ENCODE measurements at places on chromosomes 7 and 10. TPM values are rescaled to one million over a fixed set of nuclear protein-coding genes. Genes with fewer than 3 reads are reported as not detected.
A peak's percentile ranks its signal among the peaks of the same experiment; 100 is the strongest.

CDHR3 gene
- total RNA-seq, result not detected

BUD23 gene
- total RNA-seq, result 84.9 TPM

MMP21 gene
- not detected for total RNA-seq

OLAH gene
- total RNA-seq, result 0.59 TPM

ST8SIA6 gene
- total RNA-seq, result not detected

HOXA7 gene
- total RNA-seq, result not detected

LRRN3 gene
- 0.18 TPM for total RNA-seq

GATA3 gene
- 0.80 TPM for total RNA-seq

PROSER2 gene
- 0.10 TPM for total RNA-seq

JCAD gene
- total RNA-seq, result 0.13 TPM

NXPH1 gene
- total RNA-seq, result not detected

SSC4D gene
- total RNA-seq, result 0.72 TPM

DNA sequence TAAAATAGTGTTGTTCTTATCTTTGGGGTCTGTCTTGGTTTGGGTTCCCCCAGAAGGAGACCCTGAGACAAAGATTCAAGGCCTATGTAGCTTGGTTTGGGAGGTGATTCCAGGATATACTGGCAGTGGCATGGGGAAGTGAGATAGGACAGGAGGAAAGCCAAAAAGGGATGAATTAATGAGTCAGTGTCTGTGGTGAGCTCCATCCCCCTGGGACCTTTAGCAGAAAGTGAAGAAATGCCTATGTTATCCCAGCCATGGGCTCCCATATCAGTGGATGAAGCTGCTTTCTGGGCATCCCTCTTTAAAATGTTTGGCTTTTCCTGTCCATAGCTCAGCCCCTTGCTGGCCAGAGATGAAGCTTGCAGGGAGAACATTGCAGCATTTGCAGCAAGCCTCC lies 217.0 kb upstream of the CTBP2 start:
- no peak overlapping the region for H3K4me3 ChIP-seq
- H3K27me3 ChIP-seq, result no peaks in the 10 kb centered on the region
- no peaks in the 10 kb centered on the region for H3K4me1 ChIP-seq

GRCh38 chr10:26440088-26440470 lies 1.9 kb downstream of the APBB1IP start:
- peak overlapping the region; percentile 95 for H3K27ac ChIP-seq
- DNase-seq, result no peak
- H3K36me3 ChIP-seq, result peaks cover 13% of the 10 kb centered on the region
- H3K4me1 ChIP-seq, result peaks cover 15% of the 10 kb centered on the region

- no peak for DNase-seq
- H3K4me3 ChIP-seq, result no peak overlapping the region
- H3K27me3 ChIP-seq, result no peaks in the 10 kb centered on the region
- no peaks in the 10 kb centered on the region for H3K36me3 ChIP-seq
- no peaks in the 10 kb centered on the region for H3K4me1 ChIP-seq
Measured at GRCh38 chr10:129786216-129786615, 177.9 kb downstream of the EBF3 start.

- H3K4me1 ChIP-seq, result no peaks in the 10 kb centered on the region
- no peak overlapping the region for H3K4me3 ChIP-seq
- no peak for DNase-seq
- no peaks in the 10 kb centered on the region for H3K27me3 ChIP-seq
Measured at GRCh38 chr7:132117181-132117580, 459.1 kb downstream of the PLXNA4 start.

DNA sequence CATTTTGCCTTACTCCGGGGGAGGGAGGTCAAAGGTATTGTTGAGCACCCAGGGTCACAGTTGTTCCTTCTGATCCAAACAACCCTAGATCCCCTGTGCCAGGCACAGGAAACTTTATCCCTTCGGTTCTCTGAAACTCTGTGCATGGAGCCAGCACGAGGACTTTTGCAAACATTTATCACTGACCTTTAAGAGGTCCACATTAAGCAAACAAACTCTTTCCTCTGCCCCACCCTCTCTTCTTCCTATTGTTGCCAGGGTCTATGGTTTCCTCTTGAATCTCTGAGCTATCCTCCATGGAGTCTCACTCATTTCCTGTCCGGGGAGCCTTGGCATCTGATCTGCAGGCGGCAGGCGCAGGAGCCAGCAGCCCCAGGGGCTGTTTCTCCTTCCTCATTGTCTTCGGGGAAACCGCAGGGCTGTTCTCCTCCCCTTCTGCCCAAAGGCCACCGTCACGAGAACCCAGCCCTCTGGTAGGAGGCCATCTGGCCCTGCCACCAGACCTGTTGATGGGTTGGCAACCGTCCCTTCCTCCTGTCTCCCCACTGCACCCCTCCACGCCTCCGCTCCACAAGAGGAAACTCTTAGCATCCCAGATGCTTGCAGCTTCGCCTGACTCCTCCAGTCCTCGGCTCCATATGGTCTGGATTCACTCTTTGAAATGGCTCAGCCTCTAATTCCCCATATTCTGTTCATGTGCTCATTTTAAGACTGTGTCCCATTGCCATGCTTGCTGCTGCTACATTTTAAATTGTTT lies 327.3 kb upstream of the NRP1 start:
- no peaks in the 10 kb centered on the region for H3K27me3 ChIP-seq
- no peak overlapping the region for H3K4me3 ChIP-seq
- H3K27ac ChIP-seq, result no peak overlapping the region
- DNase-seq, result no peak

- no peak overlapping the region for H3K4me3 ChIP-seq
- H3K27ac ChIP-seq, result no peak overlapping the region
- H3K36me3 ChIP-seq, result no peaks in the 10 kb centered on the region
- no peaks in the 10 kb centered on the region for H3K27me3 ChIP-seq
Measured at GRCh38 chr10:22849077-22849805, 78.6 kb upstream of the ARMC3 start.

GRCh38 chr10:86341361-86341811 lies 25.2 kb downstream of the GRID1 start:
- H3K4me3 ChIP-seq, result no peak overlapping the region
- H3K27ac ChIP-seq, result no peak overlapping the region
- no peak for DNase-seq
- no peaks in the 10 kb centered on the region for H3K36me3 ChIP-seq
- no peaks in the 10 kb centered on the region for H3K27me3 ChIP-seq

- no peak for DNase-seq
- H3K4me1 ChIP-seq, result no peaks in the 10 kb centered on the region
- no peak overlapping the region for H3K27ac ChIP-seq
- no peaks in the 10 kb centered on the region for H3K36me3 ChIP-seq
- no peak overlapping the region for H3K4me3 ChIP-seq
Measured at GRCh38 chr10:88800152-88801125, 2.1 kb upstream of the LIPM start.

- H3K27ac ChIP-seq, result no peak overlapping the region
- H3K27me3 ChIP-seq, result no peaks in the 10 kb centered on the region
- H3K4me1 ChIP-seq, result no peaks in the 10 kb centered on the region
- H3K36me3 ChIP-seq, result no peaks in the 10 kb centered on the region
Measured at GRCh38 chr7:1767524-1767923, 97.4 kb downstream of the ELFN1 start.

- no peaks in the 10 kb centered on the region for H3K27me3 ChIP-seq
- H3K4me1 ChIP-seq, result no peaks in the 10 kb centered on the region
- H3K27ac ChIP-seq, result no peak overlapping the region
- H3K36me3 ChIP-seq, result no peaks in the 10 kb centered on the region
- DNase-seq, result no peak
Measured at GRCh38 chr10:122232769-122233168, 38.3 kb upstream of the BTBD16 start.

DNA sequence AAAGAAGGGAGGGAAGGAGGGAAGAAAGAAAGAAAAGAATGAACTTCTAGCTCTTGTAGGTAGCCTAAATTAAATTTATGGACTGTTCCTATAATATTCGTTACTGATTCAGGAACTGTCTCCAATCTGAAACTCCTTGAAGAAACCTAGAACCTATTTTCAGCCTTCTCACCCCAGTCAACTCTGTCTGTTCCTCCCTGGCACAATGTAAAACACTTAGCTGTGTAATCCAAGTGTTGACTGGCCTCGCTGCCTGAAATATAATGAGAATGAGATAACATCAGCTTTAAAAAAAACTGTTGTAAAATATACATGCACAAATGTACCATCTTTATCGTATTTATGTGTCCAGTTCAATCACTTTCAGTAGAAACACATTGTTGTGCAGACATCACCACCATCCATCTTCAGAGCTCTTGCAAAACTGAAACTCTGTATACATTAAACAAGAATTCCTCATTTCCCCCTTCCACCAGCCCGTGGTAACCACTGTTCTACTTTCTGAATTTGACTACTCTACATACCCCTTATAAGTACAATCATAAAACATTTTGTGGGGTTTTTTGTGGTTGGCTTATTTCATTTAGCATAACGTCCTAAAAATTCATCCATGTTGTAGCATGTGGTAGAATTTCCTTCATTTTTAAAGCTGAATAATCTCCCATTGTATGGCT lies 6.3 kb upstream of the C7orf33 start:
- DNase-seq, result no peak
- H3K4me3 ChIP-seq, result no peak overlapping the region
- no peaks in the 10 kb centered on the region for H3K27me3 ChIP-seq
- H3K27ac ChIP-seq, result no peak overlapping the region
- H3K36me3 ChIP-seq, result no peaks in the 10 kb centered on the region

DNA sequence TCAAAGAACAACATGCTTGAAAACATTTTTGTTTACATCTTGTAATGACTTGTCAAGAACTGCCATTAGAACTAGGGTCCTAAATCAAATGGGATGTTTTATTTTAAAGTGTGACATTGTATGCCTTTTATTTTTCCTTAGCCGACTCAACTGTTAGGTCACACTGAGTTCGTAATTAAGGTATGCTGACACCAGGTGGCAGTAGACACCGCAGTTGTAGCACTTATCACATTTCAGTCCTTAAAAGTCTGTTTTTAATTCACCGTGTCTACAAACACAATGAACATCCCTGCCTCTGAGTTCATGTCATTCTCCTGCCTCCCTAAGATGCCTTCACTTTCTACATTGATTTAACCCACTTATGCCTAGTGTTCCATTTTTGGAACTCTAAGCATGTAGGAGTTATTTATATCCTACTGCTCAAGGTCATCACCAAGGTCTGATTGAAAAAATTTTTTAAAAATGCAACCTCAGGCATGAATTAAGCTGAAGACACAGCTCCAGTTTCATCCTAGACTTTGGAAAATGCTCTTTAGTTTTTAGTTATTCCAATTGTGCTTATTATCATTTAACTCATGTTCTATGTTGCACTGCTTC lies 186.1 kb downstream of the BMPER start:
- H3K4me3 ChIP-seq, result no peak overlapping the region
- H3K27me3 ChIP-seq, result no peaks in the 10 kb centered on the region
- no peak overlapping the region for H3K27ac ChIP-seq
- no peak for DNase-seq
- H3K4me1 ChIP-seq, result no peaks in the 10 kb centered on the region

GRCh38 chr7:46680147-46680546 lies 759.1 kb upstream of the IGFBP3 start:
- H3K4me3 ChIP-seq, result no peak overlapping the region
- no peak overlapping the region for H3K27ac ChIP-seq
- H3K27me3 ChIP-seq, result no peaks in the 10 kb centered on the region

DNA sequence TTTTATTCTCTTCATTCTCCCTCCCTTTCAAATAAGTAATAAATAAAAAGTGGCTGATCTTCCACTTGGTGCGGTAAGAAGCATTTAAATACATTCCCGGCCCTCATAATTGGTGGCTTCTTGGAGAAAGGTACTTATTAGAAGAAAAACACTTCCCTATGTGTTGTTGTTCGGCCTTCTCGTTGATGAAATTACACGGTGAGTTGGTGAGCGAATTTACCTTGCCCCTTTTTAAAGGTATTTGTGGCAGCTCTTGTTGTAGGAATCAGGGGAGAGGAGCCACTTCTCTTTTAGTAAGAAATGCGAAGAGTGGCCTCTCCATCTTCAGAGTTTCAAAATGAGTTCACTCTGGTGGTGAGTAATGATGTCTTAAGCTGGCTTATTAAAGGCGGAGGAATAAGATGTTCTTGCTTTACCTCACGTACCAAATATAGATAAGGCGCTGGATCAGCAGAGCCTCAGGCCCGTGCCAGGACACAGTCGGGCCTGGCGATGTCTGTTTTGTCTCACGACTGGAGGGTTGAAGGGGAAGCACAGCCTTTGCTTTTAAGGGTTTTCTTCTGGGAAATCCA lies 135.9 kb downstream of the CUX1 start:
- H3K27ac ChIP-seq, result peak overlapping the region; percentile 33
- H3K36me3 ChIP-seq, result no peaks in the 10 kb centered on the region
- peaks cover 46% of the 10 kb centered on the region for H3K4me1 ChIP-seq
- DNase-seq, result peak; percentile 48

GRCh38 chr7:149027055-149027454 lies 1.2 kb downstream of the PDIA4 start:
- DNase-seq, result no peak
- H3K36me3 ChIP-seq, result no peaks in the 10 kb centered on the region
- H3K4me1 ChIP-seq, result no peaks in the 10 kb centered on the region
- H3K4me3 ChIP-seq, result peak overlapping the region; percentile 76

DNA sequence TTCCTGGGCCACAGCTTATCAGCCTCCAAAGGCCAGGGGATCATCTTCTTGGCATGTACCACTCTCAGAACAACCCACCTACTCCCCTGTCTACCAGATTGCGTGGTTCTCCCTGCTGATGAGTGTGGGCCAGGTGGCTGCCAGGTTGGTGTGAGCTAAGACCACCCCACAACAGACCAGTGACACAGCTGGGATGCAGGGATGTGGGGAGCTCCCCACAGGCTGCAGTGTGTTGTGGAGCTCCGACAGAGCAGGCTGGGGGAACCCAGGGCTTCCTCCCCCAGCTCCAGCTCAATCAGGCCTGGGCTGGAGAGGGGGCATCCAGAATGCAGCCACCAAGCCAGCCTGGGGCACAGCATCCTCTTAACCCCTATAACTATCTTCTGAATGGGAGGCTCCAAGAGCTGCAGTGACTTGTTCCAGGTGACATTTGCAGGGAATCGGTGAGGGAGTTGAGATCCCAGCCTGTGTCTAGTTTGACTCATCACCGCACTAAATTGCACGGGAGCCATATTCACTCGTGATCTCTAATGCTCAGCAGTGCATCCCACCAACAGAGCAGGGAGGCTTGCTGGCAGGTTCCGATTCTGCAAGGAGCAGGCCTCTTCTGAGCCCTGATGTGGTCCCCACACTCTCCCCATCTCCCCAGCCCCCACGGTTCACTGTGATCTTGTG lies 596 bp upstream of the GDF2 start:
- H3K36me3 ChIP-seq, result no peaks in the 10 kb centered on the region
- no peaks in the 10 kb centered on the region for H3K27me3 ChIP-seq

GRCh38 chr10:50271564-50272250 lies 20.4 kb upstream of the ASAH2 start:
- DNase-seq, result no peak
- no peak overlapping the region for H3K27ac ChIP-seq
- H3K4me3 ChIP-seq, result no peak overlapping the region

DNA sequence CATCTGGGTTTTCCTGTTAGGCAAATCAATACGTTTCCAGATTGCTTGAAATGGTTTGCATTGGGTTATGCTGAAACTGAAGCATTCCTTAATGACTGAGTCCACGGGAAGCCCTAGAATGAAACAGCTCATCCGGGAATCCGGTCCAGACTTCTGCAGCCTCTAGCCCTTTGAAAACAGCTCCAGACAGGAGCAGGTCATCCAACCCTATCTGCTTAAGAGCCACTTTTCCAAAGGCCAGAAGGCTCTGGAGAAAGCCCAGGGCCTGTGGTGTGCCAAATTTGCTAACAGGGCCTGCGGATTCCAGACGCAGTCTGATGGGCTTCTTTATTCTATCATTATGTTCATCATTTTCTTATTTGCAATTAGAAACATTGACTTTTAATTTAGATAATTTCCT lies 265.4 kb downstream of the SKIDA1 start:
- no peak for DNase-seq
- H3K4me3 ChIP-seq, result no peak overlapping the region
- no peaks in the 10 kb centered on the region for H3K4me1 ChIP-seq
- no peak overlapping the region for H3K27ac ChIP-seq

All from GM12878 (cell line).